Glutamatergic neuron (in vitro differentiated cells): ENCODE measurements at places on chromosomes 3 and 15.

GRCh38 chr3:196620161-196620604 is 19.3 kb upstream of the NRROS start:
- DNase-seq = no peak

DNA sequence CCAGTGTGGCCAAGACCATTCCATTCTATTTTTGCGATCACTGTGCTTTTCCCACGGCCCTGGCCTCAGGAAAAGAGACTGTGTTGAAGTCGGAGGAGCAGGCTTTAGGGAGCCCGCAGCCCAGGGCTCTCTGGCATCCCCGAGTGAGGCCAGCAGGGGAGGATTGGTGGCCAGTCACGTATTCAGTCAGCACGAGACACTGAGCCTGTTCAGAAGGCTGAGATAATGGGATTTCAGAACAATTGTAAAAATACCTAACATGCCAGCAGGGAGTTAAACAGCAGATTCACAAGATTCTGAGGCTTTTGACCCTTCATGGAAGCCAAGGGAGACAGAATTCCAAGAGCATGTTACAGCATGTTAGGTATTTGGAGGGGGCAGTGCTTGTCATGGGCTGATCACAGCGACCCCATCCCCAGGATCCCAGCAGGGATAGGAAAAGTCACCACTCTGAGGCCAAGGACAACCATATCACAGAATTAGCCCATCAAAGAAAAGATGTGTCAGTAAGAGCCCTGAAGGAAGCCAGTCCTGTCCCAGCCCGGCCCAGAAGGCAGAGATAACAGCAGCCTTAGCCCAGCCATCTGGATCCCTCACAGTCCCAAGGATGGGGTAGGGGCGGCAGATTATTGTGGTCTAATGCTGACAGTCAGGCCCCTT is 40.6 kb downstream of the AMOTL2 start:
- DNase-seq = no peak

GRCh38 chr3:178140531-178141304 is 395.5 kb upstream of the KCNMB2 start:
- DNase-seq = no peak

GRCh38 chr15:57220205-57220604 is 156.1 kb upstream of the CGNL1 start:
- no peak for DNase-seq

GRCh38 chr15:71804695-71805470 is 5.5 kb upstream of the NR2E3 start:
- no peak for DNase-seq
